Urinary bladder (tissue), 4 donors: ENCODE measurements at places on chromosomes 1 and 21. TPM values are rescaled to one million over a fixed set of nuclear protein-coding genes. Genes with fewer than 3 reads are reported as not detected.

Gene IFFO2
- 14.2 TPM for polyA plus RNA-seq

- DNase-seq, result no peak
Measured at GRCh38 chr1:248818505-248819374, 7.0 kb downstream of the SH3BP5L start.

DNA sequence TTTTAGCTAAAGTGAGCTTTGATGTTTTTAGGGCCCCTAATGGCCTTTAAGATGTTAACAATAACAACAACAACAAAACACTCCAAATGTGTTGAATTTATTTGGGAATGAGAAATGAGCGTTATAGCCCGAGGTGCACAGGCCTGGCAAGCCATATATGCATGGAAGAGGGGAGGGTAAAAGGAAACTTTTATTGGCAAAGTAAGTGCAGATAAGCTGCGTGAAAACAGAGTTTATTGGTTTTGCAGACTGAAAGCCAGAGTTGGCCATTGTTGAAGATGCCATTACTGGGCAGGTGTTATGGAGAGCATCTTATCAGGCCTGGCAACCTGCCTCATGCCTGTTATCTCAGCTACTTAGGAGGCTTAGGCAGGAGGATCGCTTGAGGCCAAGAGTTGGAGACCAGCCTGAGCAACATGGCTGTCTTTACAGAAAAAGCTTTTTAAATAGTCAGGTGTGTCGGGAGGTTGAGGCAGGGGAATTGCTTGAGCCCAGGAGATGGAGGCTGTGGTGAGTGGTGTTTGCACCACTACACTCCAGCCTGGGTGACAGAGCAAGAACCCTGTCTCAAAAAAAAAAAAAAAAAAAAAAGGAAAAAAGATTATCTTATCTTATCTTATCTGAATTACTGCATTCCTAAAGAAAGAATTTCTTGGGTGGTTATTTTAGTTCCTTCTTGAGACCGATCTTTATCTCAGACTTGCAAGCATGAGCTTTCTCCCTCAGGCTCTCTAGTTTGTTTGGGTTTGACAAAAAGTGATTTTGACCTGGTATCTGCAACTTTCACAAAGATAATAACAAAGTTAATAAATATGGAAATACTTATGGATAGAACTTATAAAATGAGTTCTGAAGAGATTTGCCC is 1.7 kb downstream of the PATJ start:
- DNase-seq, result no peak

- no peak for DNase-seq
Measured at GRCh38 chr1:235068158-235069121, 60.2 kb downstream of the TOMM20 start.

DNA sequence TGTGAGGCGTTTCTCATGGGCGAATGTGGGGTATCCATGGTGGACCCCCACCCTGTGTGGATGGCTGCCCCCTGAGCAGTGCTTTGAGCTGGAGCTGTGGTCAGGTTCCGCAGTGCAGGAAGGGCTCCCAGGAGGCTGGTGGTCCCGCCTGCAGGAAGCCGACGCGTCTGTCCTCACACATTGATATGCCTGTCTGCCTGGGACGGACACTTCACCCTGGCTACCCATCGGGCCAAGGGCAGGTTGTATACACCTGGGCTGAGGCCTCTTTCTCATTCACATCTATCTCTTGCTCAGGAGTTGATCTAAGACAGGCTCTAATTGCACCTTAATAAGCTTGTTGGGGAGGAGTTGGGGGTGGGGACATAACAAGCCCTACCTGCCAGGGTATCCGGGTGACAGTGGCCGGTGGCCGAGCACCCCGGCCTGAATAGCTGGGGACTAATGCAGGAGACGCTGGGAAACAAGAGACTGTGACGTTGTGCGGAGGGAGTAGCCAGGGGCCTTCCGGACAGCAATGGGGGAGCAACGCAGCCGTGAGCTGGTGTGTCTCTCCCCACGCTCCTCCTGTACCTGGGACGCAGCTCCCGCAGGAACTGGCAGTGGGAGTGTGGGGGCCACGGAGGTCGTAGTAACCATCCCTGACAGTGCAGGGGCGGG is 21.7 kb downstream of the PDXK start:
- DNase-seq, result no peak

DNA sequence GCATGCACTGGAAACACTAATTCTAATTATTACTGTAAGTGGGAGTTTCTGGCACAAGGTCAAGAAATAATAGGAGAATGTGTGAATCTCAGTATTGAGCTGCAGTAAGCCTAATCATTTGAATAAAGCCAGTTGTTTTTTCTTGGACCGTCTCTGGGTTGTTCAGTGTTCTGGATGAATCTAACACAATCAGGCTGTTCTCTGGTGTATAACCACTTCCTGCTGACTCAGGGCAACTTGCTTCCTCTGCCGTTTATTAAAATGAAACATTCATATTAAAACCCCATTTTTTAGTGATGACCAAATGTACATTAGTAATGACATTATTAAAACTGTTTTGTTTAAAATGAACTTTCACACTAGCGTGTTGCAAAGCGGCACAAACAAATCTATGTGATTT is 273.1 kb upstream of the SNX7 start:
- no peak for DNase-seq

GRCh38 chr1:15807121-15807520 is 328 bp downstream of the UQCRHL start:
- no peak for DNase-seq

Gene NTRK1
- polyA plus RNA-seq, result 1.0 TPM

Gene CD84
- 1.4 TPM for polyA plus RNA-seq

- no peak for DNase-seq
Measured at GRCh38 chr21:34569381-34569979, 45.4 kb downstream of the RCAN1 start.

DNA sequence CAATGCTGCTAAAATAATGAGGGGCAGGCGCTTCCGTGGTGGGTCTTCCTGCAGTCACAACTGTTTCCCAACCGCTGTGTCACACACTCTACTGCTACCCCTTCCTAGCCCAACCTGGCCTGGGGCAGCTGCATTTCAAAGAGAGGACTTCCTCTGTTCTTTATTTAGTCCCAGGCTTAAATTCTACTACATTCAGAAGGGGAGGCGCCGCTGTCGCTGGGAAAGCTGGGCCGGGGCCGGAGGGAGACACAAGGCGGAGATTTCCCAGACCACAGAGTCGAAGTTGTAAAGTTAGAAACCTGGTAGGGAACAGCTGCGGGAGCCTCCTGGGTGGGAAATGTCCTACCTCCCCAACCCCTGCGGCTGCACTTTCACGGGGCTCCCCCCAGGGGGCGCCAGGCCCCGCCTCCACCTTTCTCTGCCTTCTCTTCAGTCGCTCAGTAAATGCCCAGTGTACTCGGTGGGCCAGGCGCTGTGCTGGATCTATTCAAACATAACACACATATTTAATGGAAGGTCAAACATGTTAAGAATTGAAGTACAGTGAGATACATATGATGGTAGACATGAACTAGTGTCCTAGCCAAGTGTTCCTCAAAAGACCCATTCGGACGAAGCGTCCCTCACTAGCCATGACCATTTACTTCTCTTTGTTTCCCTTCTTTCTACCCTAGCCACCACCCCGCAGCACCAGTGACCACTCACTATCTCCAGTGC is 23.1 kb downstream of the DYRK3 start:
- DNase-seq, result no peak

Gene FCMR
- polyA plus RNA-seq, result 6.1 TPM

GRCh38 chr1:92411511-92411910 is 75.2 kb downstream of the GFI1 start:
- DNase-seq, result no peak

Gene PLD5
- 0.16 TPM for polyA plus RNA-seq

DNA sequence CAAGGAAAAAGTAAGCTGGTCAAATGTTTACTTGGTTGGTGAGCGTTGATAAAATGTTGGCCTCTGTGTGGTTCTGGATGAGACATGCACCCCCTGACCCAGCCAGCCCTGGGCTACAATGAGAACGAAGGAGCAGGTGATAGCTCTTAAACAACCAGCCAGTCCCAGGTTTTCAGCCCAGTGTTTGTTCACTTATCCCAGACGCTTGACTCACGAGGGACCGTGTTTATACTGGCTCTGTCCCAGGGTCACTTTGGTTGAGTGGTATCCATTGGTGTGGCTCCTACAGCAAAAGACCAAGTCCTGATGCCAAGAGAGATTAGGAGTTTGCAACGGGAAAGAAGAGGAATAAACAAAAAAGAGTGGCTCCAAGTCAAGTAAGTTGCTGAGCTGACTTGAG is 86.9 kb downstream of the KCNJ15 start:
- no peak for DNase-seq

Gene CFHR4
- polyA plus RNA-seq, result 0.04 TPM

- DNase-seq, result no peak
Measured at GRCh38 chr1:219661464-219662092, 48.7 kb upstream of the ZC3H11B start.

DNA sequence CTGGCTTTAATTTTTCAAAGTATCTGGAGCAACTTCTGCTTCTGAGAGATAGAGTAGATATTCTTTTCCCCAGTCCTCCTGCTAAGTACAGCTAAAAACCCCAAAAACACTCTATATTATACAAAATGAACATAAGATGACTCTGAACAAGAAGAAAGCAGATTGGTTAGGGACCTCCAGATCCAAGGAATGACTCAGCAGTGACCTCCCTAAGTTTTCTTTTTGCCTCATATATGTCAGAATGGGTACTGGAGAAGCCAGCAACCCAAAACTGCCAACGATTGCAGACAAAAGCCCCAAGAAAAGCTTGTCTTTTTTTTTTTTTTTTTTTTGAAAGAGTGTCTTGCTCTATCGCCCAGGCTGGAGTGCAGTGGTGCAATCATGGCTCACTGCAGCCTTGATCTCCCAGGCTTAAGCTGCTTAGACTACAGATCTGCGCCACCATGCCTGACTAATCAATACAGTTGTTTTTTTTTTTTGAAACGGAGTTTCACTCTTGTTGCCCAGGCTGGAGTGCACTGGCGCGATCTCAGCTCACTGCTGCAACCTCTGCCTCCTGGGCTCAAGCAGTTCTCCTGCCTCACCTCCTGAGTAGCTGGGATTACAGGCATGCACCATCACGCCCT is 22.7 kb downstream of the NDUFS5 start:
- DNase-seq, result no peak

Gene C1orf216
- 20.4 TPM for polyA plus RNA-seq

Gene ERG
- polyA plus RNA-seq, result 13.5 TPM

- DNase-seq, result no peak
Measured at GRCh38 chr1:227775841-227776240, 39.6 kb upstream of the PRSS38 start.

DNA sequence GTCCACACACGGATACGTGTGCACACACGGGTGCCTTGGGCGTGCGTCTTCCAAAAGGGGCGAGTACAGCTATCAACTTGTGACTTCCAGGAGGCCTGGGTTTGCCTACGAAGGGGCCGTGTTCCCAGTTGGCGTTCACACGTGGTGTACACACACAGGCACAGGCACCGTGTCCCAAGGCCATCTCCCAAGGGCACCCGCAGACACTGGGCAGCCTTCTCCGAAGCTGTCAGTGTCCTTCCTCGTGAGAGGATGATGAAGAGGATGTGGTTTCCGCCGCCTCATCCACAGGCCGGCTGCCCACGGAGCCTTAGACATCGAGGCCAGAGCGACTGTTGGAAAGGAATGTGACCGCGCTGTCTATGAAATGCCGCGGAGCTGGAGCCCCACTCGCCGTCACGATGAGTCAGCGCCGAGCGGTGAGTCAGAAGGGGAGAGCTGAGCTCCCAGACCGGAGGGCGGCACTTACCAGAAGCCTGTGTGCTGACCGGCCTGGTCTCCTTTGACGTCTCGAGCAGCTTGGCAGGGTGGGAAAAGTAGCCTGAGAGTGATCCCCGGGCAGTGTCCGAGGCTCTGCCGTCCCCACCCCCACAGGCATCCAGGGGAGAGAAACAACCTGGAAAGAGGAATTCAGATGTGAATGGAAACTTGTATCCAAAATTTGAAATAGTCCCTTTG is 141.4 kb upstream of the ARHGEF16 start:
- peak; percentile 74 for DNase-seq

DNA sequence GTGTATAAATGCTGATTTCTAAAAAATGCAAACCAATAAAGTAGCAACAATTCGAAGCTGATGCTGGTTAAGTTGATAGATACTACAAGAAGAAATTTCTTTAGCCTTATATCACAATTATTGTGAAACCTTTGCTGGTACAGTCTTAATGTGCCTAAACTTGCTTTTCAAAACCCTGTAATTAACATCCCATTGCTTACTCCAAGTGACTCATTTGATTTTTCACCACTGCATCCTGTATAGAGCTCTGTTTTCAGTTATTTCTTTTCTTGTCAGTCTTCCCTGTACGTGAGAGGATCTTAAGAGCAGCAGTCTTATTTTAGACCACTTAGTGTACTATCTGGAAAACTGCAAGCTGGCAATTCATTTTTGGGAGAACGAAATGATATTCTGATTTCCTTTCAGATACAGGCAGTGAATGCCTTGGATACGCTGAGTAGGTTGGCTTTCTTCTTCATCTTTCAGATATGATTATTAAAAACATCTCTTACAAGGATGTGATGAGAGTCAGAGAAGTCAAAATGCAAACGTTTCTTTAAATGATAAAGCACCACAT is 210.3 kb downstream of the KCTD3 start:
- DNase-seq, result no peak

DNA sequence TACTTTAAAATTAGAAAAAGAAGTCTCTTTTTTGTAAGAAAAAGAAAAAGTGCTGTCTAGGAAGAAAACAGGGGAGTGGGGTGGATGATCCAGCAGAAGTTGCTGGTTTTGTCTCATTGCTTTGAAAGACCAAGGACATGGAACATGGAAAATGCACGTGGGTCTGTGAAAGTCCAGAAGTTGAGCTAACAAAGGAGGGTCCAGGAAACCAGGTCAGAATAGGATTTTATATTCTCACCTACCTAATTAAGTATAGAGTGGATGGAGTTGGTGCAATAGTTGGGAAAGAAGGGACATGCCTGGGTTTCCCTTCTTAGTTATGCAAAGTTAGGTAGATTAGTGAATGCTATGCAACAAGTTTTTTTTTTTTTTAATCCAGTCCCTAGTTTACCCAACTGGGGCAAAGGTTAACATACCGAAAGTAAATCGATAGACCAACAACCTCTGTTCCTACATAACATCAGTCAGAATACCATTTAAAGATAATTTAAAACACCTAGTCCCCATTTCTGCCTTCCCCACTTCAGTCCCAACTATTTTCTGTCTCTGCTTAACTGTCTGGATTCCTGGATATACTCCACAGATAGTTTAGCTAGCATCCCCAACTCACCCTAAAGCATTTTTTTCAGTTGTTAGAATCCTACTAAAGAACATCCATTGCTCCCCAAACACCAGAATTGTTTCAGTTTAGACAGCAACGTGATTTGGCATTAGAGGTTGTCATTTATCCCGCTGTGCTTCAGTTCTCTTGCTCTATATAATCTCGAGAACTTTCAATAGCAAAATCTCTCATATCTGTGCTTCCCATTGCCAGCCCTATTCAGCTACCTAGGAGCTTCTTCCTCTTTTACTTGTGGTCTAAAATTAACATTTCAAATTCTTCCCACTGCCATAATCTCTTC is 105.7 kb upstream of the PLPPR5 start:
- DNase-seq, result no peak

GRCh38 chr21:32957545-32957944 is 68.2 kb upstream of the OLIG2 start:
- no peak for DNase-seq

- no peak for DNase-seq
Measured at GRCh38 chr1:194042736-194043135, 856.3 kb upstream of the B3GALT2 start.

Gene PKNOX1
- polyA plus RNA-seq, result 16.0 TPM

Gene RHOU
- polyA plus RNA-seq, result 44.0 TPM
